ENCODE measurements at places on chromosomes 6 and 20.

DNA sequence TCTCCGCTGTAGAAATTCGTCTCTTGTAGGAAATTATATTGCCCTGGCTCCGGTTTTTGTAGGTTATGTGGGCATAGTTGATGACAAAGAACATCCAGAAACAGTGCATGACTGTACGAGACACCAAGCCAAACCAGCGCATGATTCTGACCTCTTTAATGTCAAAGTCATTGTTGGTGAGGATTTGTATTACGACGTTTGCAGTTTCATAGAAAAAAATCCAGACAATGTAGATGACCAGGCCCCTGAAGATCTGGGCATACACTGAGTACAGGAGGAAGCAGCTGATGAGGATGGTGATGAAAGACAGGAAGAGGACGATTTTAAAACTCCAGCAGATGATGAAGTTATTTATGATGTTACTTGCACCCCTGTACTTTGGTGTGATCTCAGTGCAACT, 39.1 kb upstream of the TBC1D22B start:
- DNase-seq: no peak

DNA sequence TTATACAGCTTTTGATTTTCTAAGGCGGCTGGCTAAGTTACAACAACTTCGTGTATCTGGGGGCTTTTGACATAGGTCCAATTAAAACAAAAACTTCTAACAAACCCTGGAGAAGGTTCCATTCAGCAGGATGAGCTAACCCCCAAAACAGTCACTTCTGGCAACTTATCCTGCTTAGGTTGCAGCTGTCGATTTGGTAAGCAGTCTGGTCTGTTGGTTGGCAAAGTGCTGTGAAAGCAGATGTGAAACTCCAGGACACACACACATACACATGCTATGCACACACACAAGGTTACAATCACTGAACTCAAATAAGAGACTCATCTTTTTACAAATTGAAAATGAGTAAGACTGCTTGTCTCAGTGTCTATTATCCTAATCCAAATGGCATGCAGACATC, 119.0 kb upstream of the STMND1 start:
- DNase-seq: no peak

DNA sequence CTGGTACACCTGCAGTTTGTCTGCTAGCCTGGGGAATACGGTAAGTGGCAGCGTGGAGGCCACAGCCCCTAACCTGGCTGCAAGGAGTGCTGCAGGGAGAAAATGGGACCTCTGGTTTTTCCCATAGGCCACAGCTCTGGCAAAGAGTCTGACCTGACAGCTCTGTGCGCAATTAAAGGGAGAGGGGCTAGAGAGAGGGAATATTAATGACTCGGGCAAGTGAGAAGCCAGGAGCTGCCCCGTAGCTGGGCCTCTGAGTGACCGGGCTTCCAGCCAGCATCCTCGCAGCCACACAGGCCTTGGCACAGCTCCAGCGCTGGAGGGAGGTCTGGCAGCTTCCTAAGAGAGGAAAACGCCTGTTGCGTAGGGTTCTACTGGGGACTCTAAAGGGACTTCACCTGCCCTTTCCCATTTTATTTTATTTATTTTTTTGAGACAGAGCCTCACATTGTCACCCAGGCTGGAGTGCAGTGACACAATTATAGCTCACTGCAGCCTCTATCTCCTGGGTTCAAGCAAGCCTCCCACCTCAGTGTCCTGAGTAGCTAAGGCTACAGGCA, 18.2 kb upstream of the OCSTAMP start:
- no peak for DNase-seq

GRCh38 chr20:10639737-10640556, 33.9 kb downstream of the JAG1 start:
- no peak for DNase-seq

GRCh38 chr6:163226836-163227485, 187.6 kb upstream of the QKI start:
- DNase-seq: no peak

- no peak for DNase-seq
Measured at GRCh38 chr6:132202574-132202973, 198.7 kb downstream of the MOXD1 start.
